SJSA1 (cell line): ENCODE measurements at places on chromosomes 2 and 18. TPM values are rescaled to one million over a fixed set of nuclear protein-coding genes. Genes with fewer than 3 reads are reported as not detected.

The SLC5A7 gene
- total RNA-seq, result not detected in 2 replicates

The CCDC148 gene
- 3.2 and 3.5 TPM in 2 replicates for total RNA-seq

DNA sequence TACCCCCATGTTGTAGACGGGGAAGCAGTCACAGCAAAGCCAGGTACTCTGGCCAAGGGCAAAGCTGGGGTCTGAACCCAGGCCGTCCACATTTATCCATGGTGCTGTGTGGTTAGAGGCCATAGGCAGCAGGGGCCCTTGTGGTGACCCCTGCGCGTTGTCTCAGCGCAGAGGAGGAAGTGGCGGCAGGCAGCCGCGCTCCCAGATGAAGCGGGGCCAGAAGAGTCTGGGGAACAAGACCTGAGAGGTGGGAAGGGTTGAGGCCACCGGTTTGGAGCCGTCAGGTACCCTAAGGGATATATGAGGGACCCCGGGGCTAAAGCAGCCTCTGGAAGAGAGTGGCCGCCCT lies 770 bp downstream of the ZNF396 start:
- DNase-seq, result no peak

The SERPINB13 gene
- not detected in 2 replicates for total RNA-seq

DNA sequence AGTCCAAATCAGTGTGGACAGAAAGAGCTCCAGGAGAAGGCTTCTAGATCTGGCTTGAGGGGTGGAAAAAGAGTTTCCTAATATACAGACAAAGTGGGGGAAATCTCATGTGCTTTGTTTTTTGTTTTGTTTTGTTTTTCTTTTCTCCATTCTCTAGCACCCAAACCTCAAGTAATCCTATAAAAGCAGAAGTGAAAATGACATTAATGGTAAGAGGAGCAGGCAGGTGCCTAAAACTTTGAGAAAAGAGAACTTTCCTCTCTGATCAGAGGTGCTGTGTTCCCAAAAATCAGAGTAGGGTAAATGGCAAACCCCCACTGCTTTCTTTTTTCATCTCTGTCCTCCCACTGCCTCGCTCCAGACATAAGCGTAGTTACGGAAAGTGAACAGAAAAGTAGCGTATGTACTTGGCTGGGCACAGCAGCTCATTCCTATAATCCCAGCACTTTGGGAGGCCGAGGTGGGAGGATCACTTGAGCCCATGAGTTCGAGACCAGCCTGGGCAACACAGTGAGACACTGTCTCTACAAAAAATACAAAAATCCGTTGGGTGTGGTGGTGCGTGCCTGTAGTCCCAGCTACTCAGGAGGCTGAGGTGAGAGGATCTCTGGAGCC lies 77.8 kb downstream of the FAM161A start:
- no peak for DNase-seq

The C2orf72 gene
- 0.41 TPM in 1 of 2 replicates, not detected in the other for total RNA-seq

GRCh38 chr2:59029058-59029457 lies 787.9 kb upstream of the FANCL start:
- no peak for DNase-seq

The TRAF3IP1 gene
- 6.9 and 12.7 TPM in 2 replicates for total RNA-seq

GRCh38 chr18:59660786-59661743 lies 36.2 kb downstream of the CCBE1 start:
- peak; percentile 4 for DNase-seq
